Upper lobe of right lung (tissue), 1 donor: ENCODE measurements at places on chromosomes 3 and 15.

GRCh38 chr3:29690686-29691353 is 409.9 kb downstream of the RBMS3 start:
- DNase-seq: no peak

DNA sequence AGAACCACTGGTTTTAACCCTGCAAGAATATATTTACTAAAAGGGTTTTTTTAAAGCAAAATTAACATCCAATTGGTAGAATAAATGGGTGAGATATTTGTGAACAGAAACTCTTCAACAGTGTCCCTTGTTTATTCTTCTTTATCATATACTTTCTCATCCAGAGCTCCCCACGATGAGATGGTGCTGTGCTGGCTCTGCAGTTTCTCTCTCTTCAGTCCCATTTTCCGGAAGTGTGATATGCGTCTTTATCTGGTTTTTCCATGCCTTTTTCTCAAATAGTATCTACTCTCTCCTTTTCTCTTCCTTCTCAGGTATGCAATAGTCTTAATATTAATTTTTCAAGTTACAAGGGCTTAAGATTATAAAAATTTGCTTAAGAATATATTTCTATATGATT is 1.5 kb downstream of the EAF2 start:
- no peak for DNase-seq

DNA sequence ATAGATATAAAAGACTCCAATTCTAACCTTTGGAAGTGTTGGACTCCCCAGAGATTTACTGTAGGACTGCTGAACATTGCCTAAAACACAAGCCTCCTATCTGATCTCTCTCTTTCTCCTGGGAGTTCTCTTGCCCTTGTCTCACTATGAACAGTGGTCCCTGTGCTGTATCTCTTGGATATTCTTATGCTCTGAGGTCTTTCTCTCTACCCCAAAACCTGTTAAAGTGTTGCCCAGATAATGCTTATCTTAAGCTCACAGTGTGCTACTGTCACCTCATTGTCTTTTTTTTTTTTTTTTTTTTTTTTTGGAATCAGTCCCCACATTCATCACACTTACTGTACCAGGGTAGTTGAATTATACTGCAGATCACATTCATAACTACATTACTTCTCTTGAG is 131.0 kb upstream of the CBLB start:
- DNase-seq: no peak

- no peak for DNase-seq
Observed at GRCh38 chr3:152436707-152437590, 168.2 kb downstream of the MBNL1 start.

GRCh38 chr3:24548278-24548677 is 53.6 kb upstream of the THRB start:
- DNase-seq: no peak

- DNase-seq: no peak
Observed at GRCh38 chr3:142319094-142319493, 93.7 kb upstream of the GK5 start.

DNA sequence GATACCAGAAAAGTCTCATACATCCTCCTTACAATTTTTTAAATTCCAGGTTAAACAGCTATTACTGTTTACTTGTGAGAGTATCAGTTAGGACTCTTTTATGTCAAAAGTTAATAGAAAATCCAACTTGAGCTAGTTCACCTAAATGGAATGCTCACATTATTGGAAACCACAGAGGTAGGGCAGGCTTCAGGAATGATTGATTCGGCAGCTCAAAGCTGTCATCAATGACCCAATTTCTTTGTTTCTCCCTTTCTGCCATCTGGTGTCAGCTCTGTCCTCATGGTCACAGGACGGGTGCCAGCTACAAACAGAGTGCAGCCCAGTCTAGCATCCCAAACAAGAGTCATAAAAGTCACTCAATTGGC is 32.2 kb downstream of the CFAP20DC start:
- DNase-seq: no peak

DNA sequence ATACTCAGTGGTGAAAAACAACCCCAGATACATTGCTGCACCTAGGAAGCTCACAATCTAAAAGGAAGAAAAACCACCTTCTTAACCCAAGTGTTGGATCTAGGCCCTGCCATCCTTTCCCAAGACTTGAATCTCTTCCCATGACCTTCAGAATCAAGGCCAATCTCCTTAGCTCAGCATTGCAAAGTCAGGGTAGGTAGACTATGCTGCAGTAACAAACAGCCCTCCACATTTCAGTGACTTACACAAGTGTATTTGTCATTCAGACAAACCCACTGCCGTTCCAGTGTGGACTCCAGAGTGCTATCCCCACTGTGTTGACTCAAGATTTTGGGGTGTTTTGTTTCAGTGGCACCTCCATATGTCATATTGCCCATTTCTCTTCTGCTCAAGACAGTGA is 278.4 kb downstream of the UACA start:
- no peak for DNase-seq

DNA sequence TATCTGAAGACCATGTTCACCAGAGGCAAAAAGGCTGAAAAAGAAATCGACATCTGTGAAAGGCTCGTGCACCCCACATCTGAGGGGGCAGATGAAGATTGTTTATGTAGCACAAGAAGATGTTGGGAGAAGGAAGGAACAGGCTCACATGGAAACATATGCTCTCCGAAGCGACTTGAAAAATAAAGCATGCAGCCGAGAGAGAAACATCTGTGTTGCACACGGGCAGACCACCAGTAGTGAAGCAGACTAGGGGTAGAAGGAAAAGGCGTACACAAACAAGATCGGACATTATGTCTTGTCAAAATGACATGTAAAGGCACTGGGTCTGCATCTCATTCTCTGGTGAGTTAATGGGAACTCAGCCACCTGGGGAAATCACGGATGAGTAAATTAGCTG is 356.5 kb downstream of the ZIC4 start:
- no peak for DNase-seq
